Fibroblast of the aortic adventitia (primary cell): ENCODE measurements at places on chromosomes 1 and 21. TPM values are rescaled to one million over a fixed set of nuclear protein-coding genes. Genes with fewer than 3 reads are reported as not detected.

Gene SRSF10
- 86.4 and 127 TPM in 2 replicates for total RNA-seq

GRCh38 chr1:199629624-199630023 is 397.9 kb upstream of the NR5A2 start:
- no peak for DNase-seq

GRCh38 chr1:152026895-152027294 is 9.9 kb downstream of the S100A11 start:
- DNase-seq, result peak; percentile 68

- DNase-seq, result no peak
Observed at GRCh38 chr1:207405814-207406213, 48.3 kb upstream of the CR2 start.

DNA sequence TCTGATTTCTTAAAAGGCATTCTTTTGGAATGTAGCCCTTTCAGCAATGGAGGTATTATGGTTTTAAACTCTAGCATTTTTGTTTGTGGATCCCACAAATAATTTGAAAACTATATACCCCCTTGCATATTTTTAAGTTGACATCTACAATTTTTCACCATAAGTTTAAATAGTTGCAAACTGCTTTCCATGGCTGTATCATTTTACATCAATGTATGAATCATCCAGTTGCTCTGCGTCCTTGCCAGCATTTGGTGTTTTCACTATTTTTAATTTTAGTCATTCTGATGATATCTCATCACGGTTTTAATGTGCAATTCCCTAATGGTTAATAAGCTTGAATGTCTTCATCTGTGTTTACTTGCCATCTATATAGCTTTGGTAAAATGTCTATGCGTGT is 20.7 kb downstream of the DIPK1A start:
- peak; percentile 54 for DNase-seq

GRCh38 chr21:18782721-18783120 is 379.1 kb upstream of the TMPRSS15 start:
- no peak for DNase-seq

- DNase-seq, result no peak
Observed at GRCh38 chr1:174894117-174894762, 105.5 kb upstream of the CACYBP start.

DNA sequence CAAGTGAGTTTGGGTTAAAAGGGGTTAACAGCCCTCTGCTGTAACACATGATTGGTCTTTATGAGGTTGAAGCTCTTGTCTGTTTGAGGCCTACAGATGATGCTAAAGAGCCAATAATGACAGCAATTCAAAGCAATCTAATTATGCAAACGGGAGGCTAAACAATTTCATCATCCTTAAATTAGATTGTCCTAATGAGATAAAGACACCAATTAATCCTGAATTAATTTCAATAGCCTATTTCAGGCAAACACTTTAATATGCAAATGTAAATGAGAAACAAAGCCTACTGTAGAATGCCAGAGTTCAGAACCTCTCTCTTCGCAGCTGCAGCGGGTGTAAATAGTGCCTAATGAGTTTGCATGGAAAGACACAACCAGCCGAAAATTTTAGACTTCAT is 504.7 kb upstream of the PBX1 start:
- no peak for DNase-seq
